ENCODE measurements at places on chromosomes 1 and 21. TPM values are rescaled to one million over a fixed set of nuclear protein-coding genes. Genes with fewer than 3 reads are reported as not detected.

DPH2 gene
- 10.6 TPM for total RNA-seq

EEIG2 gene
- 18.7 TPM for total RNA-seq

VWA5B1 gene
- not detected for total RNA-seq

PDZK1IP1 gene
- total RNA-seq = not detected

SPATA45 gene
- total RNA-seq = 0.39 TPM

TMEM269 gene
- total RNA-seq = not detected

FAM110D gene
- total RNA-seq = not detected

SLC2A5 gene
- 0.22 TPM for total RNA-seq

NBPF14 gene
- 120 TPM for total RNA-seq

STIL gene
- 12.9 TPM for total RNA-seq

CYYR1 gene
- under 0.01 TPM for total RNA-seq

SMG7 gene
- 46.3 TPM for total RNA-seq

MXRA8 gene
- total RNA-seq = 540 TPM

AK4 gene
- 78.8 TPM for total RNA-seq

RUNX3 gene
- not detected for total RNA-seq

PTPRC gene
- under 0.01 TPM for total RNA-seq

UBQLN4 gene
- 12.3 TPM for total RNA-seq

SIPA1L2 gene
- 42.7 TPM for total RNA-seq

MTHFR gene
- total RNA-seq = 21.9 TPM

COL9A2 gene
- total RNA-seq = 2.3 TPM

DIRAS3 gene
- 0.43 TPM for total RNA-seq
